ENCODE measurements at places on chromosomes 1 and 21. TPM values are rescaled to one million over a fixed set of nuclear protein-coding genes. Genes with fewer than 3 reads are reported as not detected.

DNA sequence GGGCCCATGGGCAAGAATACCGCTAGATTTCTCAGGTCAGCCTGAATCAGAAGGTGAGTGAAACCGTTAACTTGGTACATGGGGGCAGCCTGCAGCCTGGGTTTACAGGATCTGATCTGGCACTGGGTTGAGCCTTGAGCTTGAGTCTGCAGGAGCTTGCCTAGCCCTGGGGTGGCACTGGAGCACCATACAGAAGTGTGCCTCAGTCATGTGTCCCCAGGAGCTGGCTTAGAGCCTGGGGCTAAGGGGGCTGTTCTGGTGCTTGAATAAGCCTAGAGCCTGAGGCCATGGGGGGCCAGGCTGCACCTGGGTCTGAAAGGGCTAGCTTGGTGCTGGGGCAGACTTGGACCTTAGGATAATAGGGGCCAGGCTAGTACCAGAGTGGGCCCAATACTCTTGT lies 457.2 kb upstream of the PBX1 start:
- H3K27me3 ChIP-seq = no peaks in the 10 kb centered on the region
- no peaks in the 10 kb centered on the region for H3K4me1 ChIP-seq
- H3K36me3 ChIP-seq = no peaks in the 10 kb centered on the region
- no peak overlapping the region for H3K4me3 ChIP-seq

GRCh38 chr21:29209696-29210095 lies 79.3 kb downstream of the MAP3K7CL start:
- H3K36me3 ChIP-seq = no peaks in the 10 kb centered on the region
- no peaks in the 10 kb centered on the region for H3K27me3 ChIP-seq
- H3K27ac ChIP-seq = no peak overlapping the region
- H3K4me3 ChIP-seq = no peak overlapping the region
- peaks cover 18% of the 10 kb centered on the region for H3K4me1 ChIP-seq
- no peak for DNase-seq

DNA sequence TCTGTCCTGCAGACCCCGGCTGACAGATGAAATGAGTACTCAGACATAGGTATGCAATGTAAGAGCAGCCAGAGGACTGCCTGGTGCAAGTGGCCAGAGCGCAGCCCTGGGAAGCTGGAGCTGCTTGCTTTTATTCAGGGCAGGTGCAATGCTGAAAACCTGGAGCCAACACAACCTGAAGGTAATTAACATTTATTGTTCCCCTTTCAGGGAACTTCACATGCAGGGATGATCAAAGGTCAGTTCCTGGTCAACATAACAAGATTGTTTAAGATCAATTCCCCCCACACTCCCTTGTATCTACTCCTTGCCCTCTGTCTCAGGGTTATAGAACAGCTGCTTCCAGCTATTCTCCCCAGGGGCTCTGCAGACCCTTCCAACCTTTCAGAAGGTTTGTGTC lies 48.7 kb upstream of the PRELP start:
- no peak for DNase-seq
- H3K36me3 ChIP-seq = no peaks in the 10 kb centered on the region
- H3K27me3 ChIP-seq = peaks cover 44% of the 10 kb centered on the region
- no peak overlapping the region for H3K4me3 ChIP-seq
- no peaks in the 10 kb centered on the region for H3K4me1 ChIP-seq
- no peak overlapping the region for H3K27ac ChIP-seq

- H3K27ac ChIP-seq = no peak overlapping the region
- no peak overlapping the region for H3K4me3 ChIP-seq
- peaks cover 5% of the 10 kb centered on the region for H3K36me3 ChIP-seq
- no peaks in the 10 kb centered on the region for H3K4me1 ChIP-seq
Measured at GRCh38 chr1:21866707-21867043, 54.6 kb downstream of the LDLRAD2 start.

- no peaks in the 10 kb centered on the region for H3K4me1 ChIP-seq
- no peak overlapping the region for H3K4me3 ChIP-seq
- H3K36me3 ChIP-seq = no peaks in the 10 kb centered on the region
- no peak for DNase-seq
- H3K27me3 ChIP-seq = no peaks in the 10 kb centered on the region
Measured at GRCh38 chr1:88247666-88248065, 436.4 kb upstream of the PKN2 start.

GRCh38 chr1:109113590-109114341 lies at the start of gene ELAPOR1:
ELAPOR1 (plus strand) TSS chr1:109114115; CDS start chr1:109114184, 69 bp downstream.
- DNase-seq = peak; percentile 80
- H3K27ac ChIP-seq = peak within 1 kb of the TSS; percentile 100
- no peaks in the 10 kb centered on the region for H3K36me3 ChIP-seq
- H3K4me3 ChIP-seq = peak within 1 kb of the TSS; percentile 89
- no peaks in the 10 kb centered on the region for H3K27me3 ChIP-seq
- peaks cover 26% of the 10 kb centered on the region for H3K4me1 ChIP-seq

DNA sequence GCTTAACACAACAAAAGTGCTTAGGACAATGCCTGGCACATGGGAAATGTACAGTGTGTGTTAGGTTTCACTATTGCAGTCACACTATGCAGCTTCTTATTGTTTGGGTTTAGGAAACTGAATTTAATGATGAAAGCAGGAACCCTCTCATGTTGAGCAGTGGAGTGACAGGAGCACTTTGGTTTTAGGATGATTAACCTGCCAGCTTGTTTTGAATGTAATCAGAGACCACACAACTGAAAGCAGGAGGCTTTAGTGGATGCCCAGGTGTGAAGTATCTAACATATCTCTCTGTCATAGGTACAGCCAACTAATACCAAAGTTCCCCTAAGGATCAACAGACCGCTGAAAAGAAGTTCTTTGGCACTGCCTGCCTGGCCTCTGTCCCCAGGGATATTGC lies 406.9 kb upstream of the USP24 start:
- H3K4me3 ChIP-seq = no peak overlapping the region
- H3K36me3 ChIP-seq = peaks cover 5% of the 10 kb centered on the region
- no peaks in the 10 kb centered on the region for H3K4me1 ChIP-seq
- H3K27me3 ChIP-seq = peaks cover 7% of the 10 kb centered on the region
- H3K27ac ChIP-seq = no peak overlapping the region

- no peaks in the 10 kb centered on the region for H3K4me1 ChIP-seq
- no peak overlapping the region for H3K4me3 ChIP-seq
- peaks cover 11% of the 10 kb centered on the region for H3K27me3 ChIP-seq
- no peak for DNase-seq
- H3K36me3 ChIP-seq = no peaks in the 10 kb centered on the region
- H3K27ac ChIP-seq = no peak overlapping the region
Measured at GRCh38 chr1:3219005-3219790, 150.2 kb downstream of the PRDM16 start.

- no peak overlapping the region for H3K27ac ChIP-seq
- no peaks in the 10 kb centered on the region for H3K36me3 ChIP-seq
- no peaks in the 10 kb centered on the region for H3K27me3 ChIP-seq
Measured at GRCh38 chr1:61441723-61442262, 283.1 kb downstream of the TM2D1 start.

The ZNF695 gene
- total RNA-seq = not detected

The FMN2 gene
- total RNA-seq = not detected
